ENCODE measurements at places on chromosomes 4 and X.
A peak's percentile ranks its signal among the peaks of the same experiment; 100 is the strongest.

DNA sequence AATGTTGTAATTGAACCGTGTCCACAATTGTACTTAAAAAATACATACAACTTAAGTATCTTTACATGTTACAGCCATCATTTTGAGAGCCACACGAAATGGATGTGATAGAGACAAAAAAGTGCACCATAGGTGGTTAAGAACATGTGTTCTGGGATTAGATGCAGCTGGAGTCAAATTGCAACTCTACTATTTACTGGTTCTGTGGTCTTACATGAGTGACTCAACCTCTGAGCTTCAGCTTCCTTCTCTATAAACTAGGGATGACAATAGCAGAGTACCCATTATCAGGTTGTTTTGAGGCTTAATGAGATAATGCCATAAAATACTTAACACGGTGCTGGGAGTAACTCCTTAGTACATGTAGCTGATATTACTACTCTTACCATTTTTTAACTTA is 130.4 kb downstream of the IDS start:
- DNase-seq, result no peak

DNA sequence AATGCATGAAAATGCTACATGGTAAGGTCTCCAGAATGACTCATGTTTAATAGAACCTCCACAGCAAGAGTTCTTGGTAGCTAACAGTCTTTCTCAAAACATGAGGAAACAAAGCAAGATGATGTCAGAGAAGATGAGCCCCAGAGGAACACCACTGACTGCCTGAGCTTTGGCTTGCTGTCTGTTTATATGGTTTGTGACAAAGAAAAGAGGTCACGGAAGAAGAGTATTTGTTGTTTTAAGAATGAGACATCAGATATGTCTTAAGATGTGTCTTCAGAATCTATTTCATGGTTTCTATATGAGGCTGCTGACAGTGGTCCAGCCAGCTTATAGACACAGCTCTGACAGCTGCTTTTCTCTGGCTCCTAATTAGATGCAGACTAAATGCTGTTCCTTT is 18.8 kb upstream of the AREG start:
- DNase-seq, result no peak

DNA sequence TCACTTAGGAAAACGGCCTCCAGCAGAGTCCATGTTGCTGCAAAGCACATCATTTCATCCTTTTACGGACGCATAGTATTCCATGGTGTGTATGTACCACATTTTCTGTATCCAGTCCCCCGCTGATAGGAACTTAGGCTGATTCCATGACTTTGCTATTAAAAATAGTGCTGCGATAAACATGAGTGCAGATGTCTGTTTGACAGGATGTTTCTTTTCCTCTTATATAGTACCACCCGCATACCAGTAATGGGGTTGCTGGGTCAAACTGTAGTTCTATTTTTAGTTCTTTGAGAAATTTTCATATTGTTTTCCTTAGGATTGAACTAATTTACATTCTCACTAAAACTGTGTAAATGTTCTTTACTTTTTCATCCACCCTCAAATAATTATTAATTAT is 50.5 kb downstream of the VEGFC start:
- DNase-seq, result no peak

DNA sequence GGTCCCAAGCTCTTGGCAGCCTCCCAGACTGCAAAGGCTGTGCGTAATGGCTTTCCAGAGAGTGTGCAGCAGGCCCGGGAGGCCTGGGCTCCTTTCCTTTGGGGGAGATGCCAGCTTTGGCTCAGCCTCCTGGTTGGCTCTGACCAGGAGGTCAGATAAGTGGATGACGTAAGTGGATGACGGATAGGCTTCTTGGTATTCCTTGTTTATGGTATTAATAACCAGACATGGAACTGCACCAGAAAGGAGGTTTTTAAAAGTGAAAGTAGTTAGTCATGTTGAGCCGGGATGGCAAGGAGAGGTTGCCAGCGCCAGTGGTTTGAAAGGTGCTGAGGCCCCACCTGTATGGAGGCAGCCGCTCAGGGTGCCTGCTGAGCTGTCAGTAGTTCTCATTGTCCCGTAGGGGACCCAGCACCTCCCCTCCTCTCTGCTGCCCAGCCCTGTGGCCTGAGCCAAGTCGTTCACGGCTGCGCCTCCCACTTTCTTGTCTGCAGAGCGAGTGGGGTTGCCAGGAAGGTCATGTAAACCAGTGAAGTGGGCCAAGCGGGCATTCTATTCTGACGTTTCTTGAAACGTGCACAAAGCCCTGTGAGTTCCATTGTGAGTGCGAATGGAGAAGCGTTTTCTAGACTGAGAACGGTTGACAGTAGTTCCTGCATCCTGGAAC is 28.7 kb upstream of the STOX2 start:
- peak; percentile 67 for DNase-seq

GRCh38 chr4:30821859-30822612 is 101.9 kb downstream of the PCDH7 start:
- DNase-seq, result peak; percentile 18

DNA sequence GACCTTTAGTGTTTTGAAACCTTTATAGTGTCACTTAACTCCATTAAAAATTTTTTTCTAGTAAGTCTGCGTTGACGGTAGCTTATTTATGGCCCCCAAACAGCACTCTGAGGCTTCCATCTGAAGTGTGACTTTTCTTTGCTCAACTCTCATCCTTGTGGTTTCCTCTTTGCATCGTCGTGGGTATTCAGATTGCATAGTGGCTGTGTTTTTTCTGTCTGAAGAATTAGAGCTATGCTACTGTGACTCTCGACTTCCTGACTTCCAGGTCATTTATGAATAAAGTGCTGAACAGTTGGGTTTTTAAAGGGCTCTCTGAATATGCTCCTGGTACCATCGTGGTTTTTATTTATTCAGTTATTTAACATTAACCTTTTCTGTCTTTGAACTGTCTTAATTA is 44.9 kb downstream of the JADE1 start:
- DNase-seq, result no peak

All from iPS-NIHi11 (cell line).